ENCODE measurements at places on chromosomes 6 and 20.

DNA sequence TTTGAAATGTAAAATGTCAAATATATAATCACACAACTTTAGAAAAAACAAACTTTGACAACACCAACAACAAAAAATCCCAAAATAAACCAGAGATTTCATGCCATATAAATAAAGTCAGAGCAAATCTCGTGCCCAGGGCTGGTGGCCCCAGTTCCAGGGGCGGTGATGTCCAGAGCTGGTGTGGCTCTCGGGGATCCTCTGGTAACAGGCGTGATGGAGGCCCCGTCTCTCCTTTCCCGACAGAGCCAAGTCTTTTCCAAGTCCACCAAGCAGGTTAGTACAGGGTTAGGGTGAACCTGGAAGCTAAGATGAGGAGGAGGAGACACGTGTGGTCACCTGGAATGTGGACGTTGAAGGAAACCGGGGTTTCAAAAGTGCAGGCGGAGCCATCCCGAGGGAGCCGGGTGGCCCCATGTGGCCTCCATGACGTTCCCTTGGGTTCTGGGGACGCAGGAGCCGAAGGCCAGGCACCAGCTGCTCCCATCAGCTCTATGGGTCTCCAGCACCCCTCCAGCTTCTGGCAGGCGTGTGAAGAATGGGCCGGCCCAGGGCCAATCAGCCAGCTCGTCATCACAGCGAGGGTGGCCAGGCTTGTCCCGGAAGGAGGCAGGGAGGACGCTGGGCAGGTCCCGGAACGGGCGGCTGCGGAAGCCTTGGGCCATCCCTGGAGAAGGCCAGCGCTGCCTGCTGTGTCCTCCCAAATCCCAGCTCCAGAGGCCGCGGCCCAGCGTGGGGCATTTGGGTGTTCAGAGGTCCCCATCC, 202.5 kb downstream of the PREX1 start:
- no peak for DNase-seq

GRCh38 chr6:137150072-137150471, 23.4 kb downstream of the IL22RA2 start:
- no peak for DNase-seq

DNA sequence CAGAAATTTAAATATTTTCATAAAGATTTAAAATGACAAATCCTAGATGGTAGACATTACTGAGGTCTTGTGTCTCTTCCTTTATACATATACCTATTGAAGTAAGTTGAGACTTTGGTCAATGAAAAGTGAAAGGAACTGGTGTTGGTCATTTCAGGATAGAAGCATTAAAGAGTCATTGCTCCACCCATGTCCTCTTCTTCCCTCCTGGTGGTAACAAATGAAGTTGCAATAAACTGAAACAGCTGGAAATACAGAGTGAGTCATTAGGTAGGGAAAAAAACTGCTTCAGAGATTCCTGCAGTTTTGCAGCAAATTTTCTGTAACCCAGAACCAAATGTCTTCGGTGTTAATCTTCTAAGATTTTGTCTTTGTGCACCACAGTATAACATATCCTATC, 448.0 kb downstream of the EYS start:
- DNase-seq, result no peak

DNA sequence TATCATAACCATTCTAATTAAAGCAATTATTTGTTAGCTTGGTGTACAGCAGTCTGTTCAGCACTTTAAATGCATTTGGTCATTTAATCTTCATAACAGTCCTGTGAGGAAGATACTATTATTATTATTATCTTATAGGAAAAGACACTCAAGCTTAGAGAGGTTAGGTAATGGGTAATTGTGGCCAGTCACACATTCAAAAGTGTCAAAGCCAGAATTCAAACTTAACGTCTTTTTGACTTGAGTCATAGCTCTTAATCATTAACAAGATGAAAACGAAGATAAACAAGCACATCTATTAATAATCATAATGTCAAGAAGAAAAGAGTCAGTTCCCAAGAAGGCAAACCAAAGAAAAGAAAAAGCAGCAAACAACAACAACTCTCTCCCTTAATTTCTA, 251.0 kb downstream of the SYNE1 start:
- DNase-seq, result no peak

DNA sequence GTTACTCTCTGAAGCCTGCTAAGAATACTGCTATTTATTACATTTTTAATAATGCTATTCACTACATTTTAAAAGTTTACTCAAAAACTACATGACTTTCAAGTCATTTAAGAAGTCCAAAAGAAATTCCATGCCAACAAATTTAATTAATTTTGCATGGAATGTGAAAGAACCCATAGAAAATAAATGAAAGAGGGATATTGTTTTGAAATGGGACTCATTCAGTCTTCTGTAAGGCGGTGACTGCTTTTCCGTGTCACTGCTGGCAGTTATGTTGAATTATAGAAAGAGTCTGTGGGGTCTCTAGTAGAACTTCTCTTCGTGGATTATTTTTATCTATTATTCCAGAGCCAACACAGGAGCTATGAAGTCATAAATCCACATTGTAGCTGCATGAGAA, 211.2 kb downstream of the LAMA2 start:
- DNase-seq, result no peak

DNA sequence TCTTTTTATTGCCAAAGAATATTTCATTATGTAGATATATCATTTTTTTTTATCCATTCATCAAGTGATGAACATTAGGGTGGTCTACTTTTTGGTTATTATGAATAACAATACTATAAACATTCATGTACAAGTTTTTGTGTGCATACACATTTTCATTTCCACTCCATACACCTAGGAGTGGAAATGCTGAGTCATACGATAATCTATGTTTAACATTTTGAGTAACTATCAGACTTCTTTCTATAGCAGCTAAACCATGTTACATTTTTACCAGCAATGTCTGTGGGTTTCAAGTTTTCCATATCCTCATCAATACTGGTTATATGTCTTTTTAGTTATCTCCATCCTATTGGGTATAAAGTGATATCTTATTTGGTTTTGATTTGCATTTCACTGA, 65.7 kb downstream of the PRSS35 start:
- DNase-seq, result peak; percentile 11

DNA sequence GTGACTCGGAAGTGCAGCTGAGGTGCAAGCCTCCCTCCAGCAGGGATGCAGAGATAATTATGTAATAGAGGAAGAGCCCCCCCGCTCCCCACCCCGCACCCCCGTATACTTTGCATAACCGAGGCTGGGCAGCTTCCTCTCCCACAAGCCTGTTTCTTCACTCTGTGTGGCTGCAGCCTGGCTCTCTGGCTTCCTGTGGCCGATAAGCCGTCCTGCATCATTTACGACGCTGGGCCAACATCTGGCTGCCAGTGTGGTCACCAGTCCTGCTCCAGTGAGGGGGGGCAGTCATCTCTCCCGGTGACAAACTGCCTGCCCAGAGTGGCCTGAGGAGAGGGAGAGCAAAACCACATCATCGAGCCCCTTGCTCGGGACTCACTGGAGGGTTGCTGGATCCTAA, 59.2 kb downstream of the RBM38 start:
- no peak for DNase-seq

- DNase-seq, result no peak
Observed at GRCh38 chr6:22808466-22808865, 239.1 kb downstream of the HDGFL1 start.

DNA sequence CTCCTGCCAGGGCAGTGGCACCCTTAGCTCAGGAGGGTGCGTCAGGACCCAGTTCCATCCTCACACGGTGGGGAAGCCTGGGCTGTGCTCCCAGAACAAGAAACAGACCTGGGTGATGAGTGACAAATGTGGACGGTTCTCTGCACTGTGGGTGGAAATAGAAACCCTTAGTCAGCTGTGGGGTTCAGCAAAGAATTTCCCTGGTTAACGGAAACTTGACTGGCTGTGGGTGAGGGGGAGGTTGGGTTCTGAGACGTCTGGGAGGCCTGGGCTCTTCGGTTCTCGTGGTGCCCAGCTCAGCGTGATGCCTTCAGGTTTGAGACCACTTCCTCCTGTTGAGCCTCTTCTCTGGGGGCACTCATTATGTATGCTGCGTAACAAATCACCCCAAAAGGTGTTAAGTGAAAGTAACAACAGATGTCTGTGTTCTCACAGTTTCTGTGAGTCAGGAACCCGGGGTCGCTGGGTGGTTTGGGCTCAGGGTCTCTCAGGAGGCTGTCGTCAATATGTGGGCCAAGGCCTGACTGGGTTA, 53.1 kb upstream of the FAM83D start:
- DNase-seq, result peak; percentile 95

GRCh38 chr6:26330859-26331217, 34.2 kb upstream of the BTN3A2 start:
- no peak for DNase-seq

DNA sequence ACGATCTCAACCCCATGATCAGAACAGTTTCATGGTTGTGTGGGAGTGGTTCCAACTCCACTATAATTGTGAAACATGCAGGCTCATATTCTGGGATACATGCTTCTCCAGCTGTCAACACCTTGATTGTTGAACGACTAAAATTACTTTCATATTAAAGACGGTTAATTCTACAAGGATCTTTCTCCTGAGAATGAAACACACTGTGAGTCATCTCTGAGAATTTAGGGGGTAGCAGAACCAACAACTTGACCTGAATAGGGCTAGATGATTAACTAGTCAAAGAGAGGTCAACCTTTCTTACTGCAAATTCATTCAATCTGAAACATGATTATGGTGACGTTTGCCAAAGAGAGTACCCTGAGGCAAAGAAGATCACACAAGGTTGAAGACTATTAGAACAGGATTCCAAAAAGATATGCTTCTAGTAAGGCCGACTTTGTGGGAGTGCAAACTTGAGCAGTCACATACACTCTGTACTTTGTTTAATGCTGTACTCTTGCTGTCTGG, 175.2 kb upstream of the CITED2 start:
- peak; percentile 14 for DNase-seq

DNA sequence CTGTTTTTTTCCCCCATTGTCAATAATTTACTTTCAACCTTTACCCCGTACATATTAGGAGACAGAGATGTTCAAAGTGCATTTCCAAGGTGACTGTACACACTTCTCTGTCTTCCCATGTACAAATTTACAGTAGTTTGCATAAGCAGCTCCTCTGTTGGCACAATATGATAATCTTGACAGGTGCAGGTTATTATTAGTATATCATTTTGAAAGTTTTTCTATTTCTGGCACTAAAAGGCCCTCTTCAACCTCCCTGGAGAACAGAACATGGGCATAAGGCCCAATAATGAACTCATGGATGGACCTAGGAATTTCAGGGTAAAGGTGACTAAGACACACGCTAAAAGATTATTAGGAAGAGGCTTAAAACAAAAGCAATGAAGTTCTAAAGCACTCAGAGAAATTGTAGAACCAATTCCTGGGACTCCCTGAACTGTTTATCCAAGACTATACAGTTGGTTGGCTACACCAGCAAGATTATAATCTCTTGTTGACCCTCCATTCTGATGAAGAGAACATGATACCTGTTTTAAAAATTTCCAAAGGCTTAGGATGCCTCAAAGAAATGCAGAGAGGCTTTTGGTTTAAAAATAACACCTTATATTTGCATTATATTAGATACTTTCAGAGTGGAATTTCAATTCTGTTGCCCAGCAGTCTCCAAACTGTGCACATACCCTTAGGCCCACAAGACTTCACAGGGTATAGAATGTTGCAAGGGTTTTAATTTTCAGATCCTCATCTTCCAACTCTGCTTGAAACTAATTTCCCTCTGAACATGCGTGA, 1.1 kb downstream of the AIG1 start:
- DNase-seq, result no peak

- no peak for DNase-seq
Observed at GRCh38 chr6:68013780-68014515, 621.1 kb upstream of the ADGRB3 start.

DNA sequence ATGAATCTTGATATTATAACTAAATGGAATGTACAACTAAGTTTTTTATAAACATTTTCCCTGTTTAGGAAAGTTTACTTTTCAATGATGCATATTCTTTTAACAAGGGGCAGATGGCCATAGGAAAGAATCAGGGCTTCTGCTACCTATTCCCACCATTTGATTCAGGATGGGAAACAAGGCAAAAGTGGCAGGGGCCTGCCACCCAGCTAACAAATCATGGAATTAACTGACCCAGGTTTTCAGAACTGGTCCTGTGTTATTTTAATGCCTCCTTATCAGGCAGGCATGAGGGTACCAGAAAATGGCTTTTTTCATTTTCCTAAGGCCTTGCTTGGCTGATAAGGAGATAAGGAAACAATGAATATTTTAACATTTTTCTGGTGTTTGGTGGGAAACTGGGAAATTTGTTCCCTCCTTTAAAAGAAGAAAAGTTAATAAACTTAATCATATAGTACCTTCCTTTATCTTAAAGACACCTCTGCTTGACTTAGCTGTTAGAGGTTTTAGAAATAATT, 6.7 kb downstream of the POU3F2 start:
- no peak for DNase-seq

- DNase-seq, result no peak
Observed at GRCh38 chr6:160396292-160396691, 48.1 kb downstream of the SLC22A3 start.

DNA sequence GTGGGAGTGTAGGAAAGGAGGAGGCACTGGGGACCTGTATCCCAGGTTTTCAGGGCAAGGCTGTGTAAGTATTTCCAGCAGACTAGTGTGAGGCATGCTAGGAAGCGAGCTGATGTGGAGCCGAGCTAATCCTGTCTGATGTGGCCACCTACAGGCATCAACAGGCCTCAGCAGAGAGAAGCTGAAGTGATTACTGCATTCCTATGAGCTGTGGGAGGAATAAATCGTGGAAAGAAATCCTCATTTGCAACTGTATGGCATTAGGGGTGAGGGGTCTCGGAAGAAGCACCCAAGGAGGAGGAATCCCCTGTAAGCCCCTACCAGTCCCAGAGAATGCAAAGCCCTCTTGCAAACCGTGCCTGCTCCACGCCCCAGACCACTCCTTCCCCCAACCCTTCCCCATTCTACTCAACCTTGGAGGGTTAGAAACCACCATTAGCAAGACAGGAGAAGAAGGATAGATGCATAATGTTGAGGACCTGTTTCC, 41.6 kb downstream of the C6orf15 start:
- no peak for DNase-seq

- no peak for DNase-seq
Observed at GRCh38 chr6:23704479-23705052, 421.4 kb upstream of the NRSN1 start.

DNA sequence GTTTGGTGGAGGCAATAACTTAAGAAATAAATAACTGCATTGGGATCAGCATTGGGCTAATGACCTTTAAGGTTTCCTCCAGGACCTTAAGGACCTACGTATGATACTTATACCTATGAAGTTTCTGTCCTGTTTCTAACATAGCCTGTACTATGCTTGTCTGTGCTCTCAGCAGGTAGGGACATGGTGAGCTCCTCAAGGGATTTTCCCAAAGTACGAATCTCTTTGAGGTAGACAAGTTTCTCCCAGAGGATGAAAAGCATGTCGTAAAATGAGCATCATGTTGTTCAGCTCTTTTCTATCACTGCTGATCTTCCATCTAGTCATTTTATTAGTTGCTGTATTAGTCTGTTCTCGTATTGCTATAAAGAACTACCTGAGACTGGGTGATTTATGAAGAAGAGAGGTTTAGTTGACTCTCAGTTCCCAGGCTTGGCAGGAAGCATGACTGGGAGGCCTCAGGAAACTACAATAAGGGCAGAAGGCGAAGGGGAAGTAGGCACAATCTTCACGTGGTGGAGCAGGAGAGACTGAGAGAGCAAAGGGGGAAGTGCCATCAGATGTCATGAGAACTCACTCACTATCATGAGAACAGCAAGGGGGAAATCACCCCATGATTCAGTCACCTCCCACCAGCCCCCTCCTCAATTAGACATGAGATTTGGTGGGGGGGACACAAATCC, 77.8 kb upstream of the TGM3 start:
- peak; percentile 38 for DNase-seq

- no peak for DNase-seq
Observed at GRCh38 chr6:54861905-54862616, 15.5 kb downstream of the FAM83B start.
